Activated T-helper 2 cell treated with anti-CD3 and anti-CD28 coated beads, Interferon-gamma antibody, Interleukin-2, Interleukin-4, amounts not matched to agents 10 μg/mL and 5 μg/mL and 100 μg/mL, durations not matched to agents 14 hours and 24 hours and 36 hours (primary cell): ENCODE measurements at places on chromosomes 6 and 20. TPM values are rescaled to one million over a fixed set of nuclear protein-coding genes. Genes with fewer than 3 reads are reported as not detected.

DNA sequence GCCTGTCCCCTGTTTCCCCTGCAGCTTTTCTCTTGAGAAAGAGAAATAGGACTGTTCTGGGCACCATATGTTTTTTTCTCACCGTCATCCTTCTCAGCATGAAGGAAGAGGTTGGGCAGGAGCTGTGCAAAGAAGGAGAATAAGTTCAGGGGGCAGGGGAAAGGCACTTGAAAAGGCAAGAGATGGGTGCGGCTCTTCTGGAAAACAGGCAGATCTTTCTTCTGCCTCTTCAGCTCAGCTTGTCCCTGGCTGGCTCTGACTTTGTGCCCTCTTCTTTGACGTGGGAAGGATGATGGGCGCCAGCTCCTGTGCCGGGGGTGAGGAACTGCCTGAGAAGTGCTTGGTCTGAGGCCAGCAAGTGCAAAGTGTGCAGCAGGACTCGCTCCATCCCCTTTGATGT, 206.5 kb downstream of the DOK5 start:
- H3K36me3 ChIP-seq = no peaks in the 10 kb centered on the region
- no peaks in the 10 kb centered on the region for H3K4me1 ChIP-seq
- no peaks in the 10 kb centered on the region for H3K27me3 ChIP-seq
- no peak for DNase-seq

The ZNF311 gene
- 0.59 and 0.87 TPM in 2 replicates for total RNA-seq

The APMAP gene
- 48.5 and 48.8 TPM in 2 replicates for total RNA-seq

GRCh38 chr6:19408331-19408730, 428.8 kb upstream of the ID4 start:
- no peak overlapping the region for H3K4me3 ChIP-seq
- no peaks in the 10 kb centered on the region for H3K36me3 ChIP-seq
- no peaks in the 10 kb centered on the region for H3K4me1 ChIP-seq
- no peaks in the 10 kb centered on the region for H3K27me3 ChIP-seq
- no peak for DNase-seq

GRCh38 chr20:3775457-3776108, 5.7 kb downstream of the SPEF1 start:
- peaks cover 11% of the 10 kb centered on the region for H3K4me1 ChIP-seq
- no peak overlapping the region for H3K27ac ChIP-seq
- no peaks in the 10 kb centered on the region for H3K36me3 ChIP-seq
- no peak overlapping the region for H3K4me3 ChIP-seq
- DNase-seq = no peak

DNA sequence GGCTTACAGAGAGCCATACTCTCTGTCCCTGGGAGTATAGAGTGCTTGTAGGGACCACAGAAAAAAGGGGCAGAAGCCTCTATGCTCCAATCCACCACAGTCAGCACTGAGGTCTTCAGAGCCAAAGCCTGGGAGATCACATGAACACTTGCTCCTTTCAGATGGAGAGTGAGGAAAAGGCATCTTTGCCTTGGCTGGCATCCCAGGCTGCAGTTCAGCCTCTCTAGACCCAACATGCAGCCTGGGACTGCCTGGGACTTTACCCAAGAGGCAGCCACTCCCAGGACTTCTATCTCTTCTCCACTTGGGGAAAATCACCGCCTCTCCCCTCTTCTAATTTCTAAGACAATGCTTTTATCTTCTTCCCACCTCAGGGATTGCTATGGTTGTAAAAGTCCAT, 46.5 kb upstream of the MYLIP start:
- peaks cover 11% of the 10 kb centered on the region for H3K27me3 ChIP-seq
- no peaks in the 10 kb centered on the region for H3K36me3 ChIP-seq
- H3K27ac ChIP-seq = no peak overlapping the region
- no peak overlapping the region for H3K4me3 ChIP-seq
- DNase-seq = no peak

DNA sequence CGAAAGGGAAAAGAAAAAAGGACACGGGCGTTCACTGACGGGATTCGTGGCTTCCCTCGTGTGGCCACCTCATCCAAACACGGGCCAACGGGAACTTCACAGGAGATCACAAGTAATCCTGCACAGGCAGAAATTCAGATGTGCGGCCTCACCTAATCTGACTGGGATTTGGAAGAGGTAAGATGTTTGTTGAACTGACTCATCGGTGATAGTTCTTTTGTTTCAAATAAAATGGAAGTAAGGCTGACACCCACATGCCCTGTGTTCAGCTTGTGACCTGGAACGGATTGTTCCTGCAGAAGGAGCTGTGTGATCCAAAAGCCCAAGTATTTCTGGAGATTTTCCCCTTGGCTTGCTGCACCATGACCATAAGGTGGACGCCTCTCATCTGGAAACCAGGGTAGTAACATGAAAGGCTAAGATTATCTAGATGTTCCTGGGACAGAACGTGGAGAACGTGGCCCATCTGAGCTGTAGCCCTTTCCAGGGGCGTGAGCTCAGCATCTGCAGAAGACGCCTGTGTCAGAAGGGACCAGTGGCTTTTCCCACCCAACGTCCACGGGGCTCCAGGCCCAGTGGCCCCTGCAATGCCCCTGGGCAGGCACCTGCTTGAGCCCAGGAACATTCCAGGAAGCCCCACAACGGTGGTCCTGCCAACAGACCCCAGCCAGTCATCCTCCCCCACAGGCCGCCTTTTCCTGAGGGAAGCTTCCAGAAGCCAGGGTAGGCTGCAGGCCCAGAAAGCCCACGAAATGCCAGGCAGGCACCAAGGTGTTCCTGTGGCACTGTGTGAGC, 39.7 kb downstream of the DLL1 start:
- DNase-seq = no peak
- H3K27me3 ChIP-seq = peaks cover 1% of the 10 kb centered on the region
- no peaks in the 10 kb centered on the region for H3K36me3 ChIP-seq
- H3K4me1 ChIP-seq = no peaks in the 10 kb centered on the region
- no peak overlapping the region for H3K4me3 ChIP-seq

DNA sequence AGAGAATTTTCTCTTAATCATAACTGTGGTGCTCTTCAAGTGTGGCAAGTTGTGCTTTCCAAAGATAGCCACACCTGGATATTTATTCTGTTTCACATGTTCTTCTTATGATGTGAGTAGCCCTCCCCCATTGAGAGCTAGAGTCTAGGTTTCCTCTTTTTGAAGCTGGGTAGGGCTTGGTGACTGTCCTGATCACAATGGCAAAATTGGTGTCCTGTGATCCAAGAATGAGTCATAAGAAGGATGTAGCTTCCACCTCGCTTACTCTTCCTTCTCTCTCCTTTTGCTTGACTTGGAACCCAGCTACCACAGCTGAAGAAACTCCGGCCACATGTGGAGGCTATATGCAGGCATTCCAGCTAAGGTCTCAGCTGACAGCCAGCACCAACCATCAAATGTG, 7.4 kb upstream of the IGF2R start:
- no peak overlapping the region for H3K4me3 ChIP-seq
- DNase-seq = no peak
- H3K27ac ChIP-seq = no peak overlapping the region
- H3K4me1 ChIP-seq = peaks cover 8% of the 10 kb centered on the region

The AHI1 gene
- total RNA-seq = 201 and 203 TPM in 2 replicates
